Stimulated activated CD4-positive, alpha-beta T cell treated with anti-CD3 and anti-CD28 coated beads, Interleukin-1b, Interleukin-23, amount 100 ng/mL, for 1 hour (primary cell): ENCODE measurements at places on chromosomes 6 and 20.

- no peak for DNase-seq
Measured at GRCh38 chr6:166955121-166955864, 1.1 kb downstream of the RNASET2 start.

- no peak for DNase-seq
Measured at GRCh38 chr6:31294056-31294455, 22.2 kb upstream of the HLA-C start.

DNA sequence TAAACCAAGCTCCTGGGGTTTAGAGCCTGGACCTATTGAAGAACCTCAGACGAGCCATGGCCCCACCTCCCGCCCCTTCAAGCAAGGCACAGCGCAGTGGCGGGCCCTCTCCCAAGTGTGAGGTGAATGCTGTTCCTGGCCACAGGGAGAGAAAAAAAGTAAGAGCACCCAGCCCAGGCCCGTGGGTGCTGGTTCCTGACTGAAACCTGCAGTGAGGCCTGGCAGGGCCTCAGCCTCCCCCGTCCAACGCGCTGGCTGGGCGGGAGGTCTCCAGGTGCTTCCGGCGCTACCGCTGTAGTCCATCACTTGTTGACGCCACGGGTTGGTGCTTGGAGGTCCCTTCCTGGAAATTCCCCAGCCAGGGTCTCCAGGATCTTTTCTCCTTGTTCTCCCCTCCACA lies 5.5 kb upstream of the FAM83C start:
- DNase-seq: no peak

DNA sequence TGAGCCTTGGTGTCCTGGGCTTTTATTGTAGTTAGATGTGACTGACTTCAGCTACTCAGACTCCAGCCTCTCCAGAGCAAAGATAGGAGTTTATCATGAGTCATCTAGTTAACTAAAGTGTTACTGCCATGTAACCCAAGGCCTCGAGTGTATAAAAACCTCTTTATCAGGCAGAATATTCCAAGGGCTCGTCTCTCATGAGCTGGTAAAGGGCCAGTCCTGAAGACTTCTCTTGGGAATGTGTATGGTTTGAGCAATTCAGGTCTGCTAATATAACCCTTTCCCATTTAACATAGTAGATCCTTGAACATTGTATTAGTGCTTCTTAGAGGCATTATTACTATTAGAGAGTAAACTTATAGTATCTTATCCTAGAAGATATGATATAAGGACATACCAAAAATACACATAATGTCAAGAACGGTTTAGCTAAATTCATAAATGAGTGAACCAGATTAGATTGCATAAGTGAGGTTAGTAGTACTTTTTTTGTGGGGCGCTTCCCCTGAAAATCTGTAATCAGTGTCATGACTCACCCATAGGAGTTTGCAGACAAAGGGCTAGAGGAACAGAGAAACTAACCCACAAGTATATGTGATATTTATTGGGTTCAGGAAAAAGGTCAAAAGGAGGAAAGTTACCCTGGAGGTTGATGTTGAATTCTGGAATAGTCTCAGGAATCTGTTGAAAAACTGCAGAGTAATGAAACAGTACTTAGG lies 16.0 kb downstream of the DSE start:
- DNase-seq: no peak

DNA sequence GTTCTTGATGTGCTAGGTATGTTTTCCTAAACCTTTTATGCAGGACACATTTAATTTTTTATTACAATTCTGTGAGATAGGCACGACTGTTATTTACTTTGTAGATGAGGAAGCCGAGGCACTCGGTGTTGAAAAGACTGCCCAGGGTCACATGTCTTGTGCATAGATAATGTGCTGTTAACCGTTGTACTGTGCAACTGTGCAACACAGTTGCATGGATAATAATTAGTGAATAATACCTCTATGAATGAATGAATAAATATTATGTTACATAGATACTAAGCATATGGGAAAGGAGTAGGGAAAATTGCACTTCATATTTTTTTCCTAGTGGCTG lies 60.3 kb upstream of the DEK start:
- DNase-seq: no peak

DNA sequence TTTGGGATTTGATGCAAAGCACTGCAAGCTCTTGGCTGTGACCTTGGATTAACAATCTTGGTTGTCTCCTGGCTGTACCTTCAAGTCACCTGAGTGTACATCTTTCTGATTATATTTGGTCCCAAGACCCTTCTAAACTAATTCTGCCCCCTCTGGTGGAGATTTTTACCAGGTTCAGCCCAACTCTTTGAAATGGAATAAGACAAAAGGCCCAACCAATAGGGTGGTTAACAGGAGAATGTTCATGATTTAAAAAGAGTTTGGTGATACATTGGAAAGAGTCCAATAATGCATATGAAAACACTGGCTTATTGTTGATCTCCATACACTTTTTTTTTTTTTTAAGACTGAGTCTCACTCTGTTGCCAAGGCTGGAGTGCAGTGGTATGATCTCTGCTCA lies 77.5 kb upstream of the CD83 start:
- no peak for DNase-seq

GRCh38 chr20:3203315-3204123 lies 963 bp downstream of the DDRGK1 start:
- DNase-seq: no peak

DNA sequence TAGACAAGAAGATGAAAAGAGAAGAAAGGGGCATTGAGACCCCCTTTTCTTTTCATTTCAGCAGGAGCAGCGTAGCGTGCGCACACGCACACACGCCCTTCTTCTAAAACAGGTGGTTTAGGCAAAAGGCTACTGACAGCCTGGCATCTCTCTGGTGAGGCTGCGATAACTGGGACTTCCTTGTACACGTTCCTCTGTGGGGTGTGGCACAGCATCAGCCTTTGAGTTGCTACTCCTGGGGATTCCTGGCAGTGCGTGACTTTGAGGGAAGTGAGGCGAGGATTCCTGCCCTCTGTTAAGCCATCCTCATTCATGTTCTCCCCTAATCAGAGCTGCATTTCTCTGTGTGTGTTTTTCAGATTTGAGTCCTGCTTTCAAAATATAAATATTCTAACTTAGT lies 94.7 kb downstream of the TMEM170B start:
- no peak for DNase-seq

DNA sequence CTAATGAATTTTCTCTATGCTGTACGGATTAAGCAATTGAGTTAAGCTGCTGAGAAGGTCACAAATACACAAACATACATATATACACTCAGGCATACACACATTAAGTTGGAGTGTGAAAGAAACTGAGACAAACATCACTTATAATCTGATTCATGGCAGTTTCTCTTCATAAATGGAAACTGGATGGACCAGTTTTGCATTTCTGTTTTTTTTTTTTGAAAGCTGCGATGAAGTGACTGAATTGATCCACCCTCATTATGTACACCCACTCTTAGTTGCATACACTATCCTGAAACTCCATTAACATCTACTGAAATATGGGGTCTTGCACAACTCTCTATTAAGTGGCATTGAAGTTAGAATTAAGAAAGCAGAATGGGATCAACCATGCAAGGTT lies 32.9 kb upstream of the TENT5A start:
- DNase-seq: no peak

- no peak for DNase-seq
Measured at GRCh38 chr6:78611886-78612480, 255.4 kb upstream of the IRAK1BP1 start.

DNA sequence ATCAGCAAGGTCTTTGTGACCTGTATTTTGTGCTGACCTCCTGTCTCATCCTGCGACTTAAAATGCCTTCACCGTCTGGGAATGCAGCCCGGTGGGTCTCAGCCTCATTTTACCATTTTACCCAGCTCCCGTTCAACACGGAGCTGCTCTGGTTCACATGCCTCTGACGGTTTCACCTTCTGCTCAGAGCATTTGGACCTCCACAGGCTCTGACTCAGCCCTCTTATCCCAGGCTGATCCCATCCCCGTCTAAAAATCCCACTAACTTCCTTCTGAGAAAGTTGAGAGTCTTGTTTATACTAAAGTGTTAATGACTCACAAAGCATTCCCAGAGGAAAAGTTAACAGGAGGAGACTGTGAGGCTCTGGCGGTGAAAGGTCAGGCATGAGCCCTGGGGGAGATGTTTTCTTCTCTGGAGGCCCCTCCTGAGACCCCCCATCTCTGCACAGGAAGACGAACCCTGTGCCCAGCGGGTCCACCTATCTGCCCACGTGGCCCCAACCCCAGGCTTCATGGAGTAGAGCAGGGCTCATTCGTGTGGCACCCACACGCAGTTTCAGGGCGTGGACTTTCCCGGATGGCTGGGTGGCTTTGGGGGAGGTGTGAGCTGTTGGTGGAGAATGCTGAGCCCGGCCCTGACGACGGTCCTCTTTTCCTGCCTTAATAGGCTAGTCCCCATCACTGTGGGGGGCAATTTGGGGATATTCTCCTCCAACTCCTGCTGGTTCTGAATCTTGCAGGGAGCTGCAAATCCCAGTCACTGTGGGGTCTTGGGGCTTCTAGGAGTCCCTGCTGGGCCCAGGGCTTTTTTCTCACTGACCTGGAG lies 3.3 kb upstream of the BIRC7 start:
- DNase-seq: no peak

- DNase-seq: no peak
Measured at GRCh38 chr6:83354747-83355146, 76.1 kb downstream of the ME1 start.

- DNase-seq: no peak
Measured at GRCh38 chr20:17904027-17904426, 64.6 kb downstream of the SNX5 start.

- no peak for DNase-seq
Measured at GRCh38 chr6:154113392-154113791, 74.4 kb downstream of the OPRM1 start.

DNA sequence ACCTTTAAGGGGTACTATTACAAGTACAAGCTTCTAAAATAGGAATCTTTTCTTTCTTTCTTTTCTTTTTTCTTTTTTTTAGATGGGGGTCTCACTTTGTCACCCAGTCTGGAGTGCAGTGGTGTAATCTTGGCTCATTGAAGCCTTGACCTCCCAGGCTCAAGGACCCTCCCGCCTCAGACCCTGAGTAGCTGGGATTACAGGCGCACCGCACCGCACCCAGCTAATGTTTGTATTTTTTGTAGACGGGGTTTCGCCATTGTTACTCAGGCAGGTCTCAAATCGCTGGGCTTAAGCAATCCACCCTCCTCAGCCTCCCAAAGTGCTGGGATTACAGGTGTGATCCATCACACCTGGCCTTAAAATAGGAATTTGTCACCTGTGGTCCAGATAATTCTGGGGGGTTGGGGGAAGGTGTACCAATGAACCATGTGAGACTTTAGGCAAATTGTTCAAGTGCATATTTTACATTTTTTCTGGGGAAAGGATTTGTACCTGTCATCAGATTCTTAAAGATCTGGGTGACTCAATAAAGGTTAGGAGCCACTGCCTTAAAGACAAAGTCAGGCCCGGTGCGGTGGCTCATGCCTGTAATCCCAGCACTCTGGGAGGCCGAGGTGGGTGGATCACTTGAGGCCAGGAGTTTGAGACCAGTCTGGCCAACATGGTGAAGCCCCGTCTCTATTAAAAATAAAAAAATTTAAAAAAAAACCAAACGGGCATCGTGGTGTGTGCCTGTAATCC lies 19.7 kb upstream of the SYNJ2 start:
- no peak for DNase-seq

- no peak for DNase-seq
Measured at GRCh38 chr20:63011798-63012197, 5.0 kb upstream of the BHLHE23 start.

DNA sequence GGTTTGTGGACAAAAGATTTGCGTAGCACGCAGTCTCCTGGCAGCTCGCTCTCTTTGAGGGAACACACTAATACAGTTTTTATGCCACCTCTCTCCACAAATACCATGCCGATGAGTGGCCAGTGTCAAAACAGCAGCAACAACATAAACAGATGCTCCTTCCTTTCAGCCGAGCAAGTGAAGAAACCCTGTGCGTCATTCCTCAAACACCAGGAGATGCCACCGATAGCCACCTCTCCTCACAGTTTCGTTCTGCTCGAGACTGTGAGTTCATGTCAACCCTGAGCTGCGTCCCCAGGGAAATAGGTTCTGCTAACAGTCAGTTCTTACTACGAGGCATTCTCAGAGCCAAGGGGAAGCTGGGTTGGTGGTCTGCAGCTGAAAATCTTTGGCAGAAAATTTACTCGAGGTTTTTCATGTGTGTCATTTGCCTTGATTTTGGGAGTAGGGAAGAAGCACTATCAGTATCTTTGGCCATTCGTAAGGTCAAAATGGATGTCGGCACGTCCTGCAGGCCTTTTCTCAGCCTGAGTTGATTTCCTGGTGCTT lies 59.9 kb downstream of the EYA2 start:
- DNase-seq: no peak

DNA sequence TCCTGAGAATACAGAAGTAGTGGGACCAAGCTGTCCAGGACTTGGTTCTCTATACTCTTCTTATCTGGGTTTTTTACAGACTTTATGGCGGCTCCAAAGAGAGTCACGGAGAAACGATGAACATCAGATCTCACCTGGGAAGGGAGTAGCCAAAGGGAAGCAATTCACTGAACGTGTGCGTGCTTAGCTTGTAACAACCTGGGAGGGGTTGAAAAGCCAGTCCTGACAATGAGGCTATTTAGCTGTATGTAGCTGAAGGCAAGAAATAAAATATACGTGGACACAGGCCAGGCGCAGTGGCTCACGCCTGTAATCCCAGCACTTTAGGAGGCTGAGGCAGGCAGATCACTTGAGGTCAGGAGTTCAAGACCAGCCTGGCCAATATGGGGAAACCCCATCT lies 18.2 kb upstream of the RBL1 start:
- no peak for DNase-seq

GRCh38 chr20:44615169-44615791 lies 32.9 kb downstream of the PKIG start:
- DNase-seq: no peak

GRCh38 chr6:153816366-153816765 lies 222.7 kb upstream of the OPRM1 start:
- no peak for DNase-seq

DNA sequence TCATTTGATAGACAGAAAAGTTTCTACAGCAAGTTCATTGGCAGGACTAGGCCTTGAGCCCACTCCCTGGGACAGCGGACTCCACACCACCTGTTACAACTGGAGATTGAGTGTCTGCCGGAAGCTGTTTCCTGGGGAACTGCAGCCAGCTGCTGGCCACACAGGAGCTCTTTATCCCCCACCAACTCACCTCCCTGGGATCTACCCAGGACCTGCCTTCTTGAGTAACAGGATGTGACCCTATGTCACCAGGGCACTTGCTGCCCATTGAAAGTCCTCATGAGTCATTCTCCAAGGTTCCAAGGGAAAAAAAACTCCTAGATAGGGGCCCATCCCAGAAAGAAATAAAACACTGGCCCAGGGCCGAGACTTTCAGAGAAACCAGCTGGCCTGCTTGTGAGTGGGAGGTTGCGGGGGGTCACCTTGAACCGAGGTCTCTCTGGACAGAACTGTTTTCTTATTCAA lies 37.4 kb upstream of the SLC9A8 start:
- DNase-seq: no peak
